ENCODE measurements at places on chromosomes 12 and 14.

GRCh38 chr14:92546347-92547053, 32.9 kb downstream of the RIN3 start:
- DNase-seq, result no peak

- DNase-seq, result no peak
Observed at GRCh38 chr14:35883677-35884293, 57.6 kb downstream of the BRMS1L start.

GRCh38 chr12:118063576-118064391, 2.8 kb upstream of the WSB2 start:
- no peak for DNase-seq

DNA sequence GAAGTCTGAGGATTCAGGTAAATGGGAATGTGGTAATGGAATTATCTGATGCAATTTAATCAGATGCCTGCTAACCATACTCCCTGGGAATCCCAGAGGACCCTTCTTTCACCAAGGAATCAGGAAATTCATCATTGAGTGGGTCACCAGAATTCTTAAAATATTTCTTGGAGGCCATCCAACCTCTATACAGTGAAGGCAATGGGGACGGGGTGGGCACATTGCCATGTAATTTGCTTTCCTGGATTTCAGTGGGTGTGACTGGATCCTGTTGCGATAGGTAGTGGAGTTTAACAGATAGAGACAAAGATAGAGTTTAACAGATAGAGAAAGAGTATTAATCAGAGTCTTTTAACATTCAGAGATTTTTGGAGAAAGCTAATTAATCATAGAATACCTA, 394.4 kb downstream of the DAD1 start:
- no peak for DNase-seq

GRCh38 chr12:6444031-6444430, 724 bp upstream of the CD27 start:
- no peak for DNase-seq

DNA sequence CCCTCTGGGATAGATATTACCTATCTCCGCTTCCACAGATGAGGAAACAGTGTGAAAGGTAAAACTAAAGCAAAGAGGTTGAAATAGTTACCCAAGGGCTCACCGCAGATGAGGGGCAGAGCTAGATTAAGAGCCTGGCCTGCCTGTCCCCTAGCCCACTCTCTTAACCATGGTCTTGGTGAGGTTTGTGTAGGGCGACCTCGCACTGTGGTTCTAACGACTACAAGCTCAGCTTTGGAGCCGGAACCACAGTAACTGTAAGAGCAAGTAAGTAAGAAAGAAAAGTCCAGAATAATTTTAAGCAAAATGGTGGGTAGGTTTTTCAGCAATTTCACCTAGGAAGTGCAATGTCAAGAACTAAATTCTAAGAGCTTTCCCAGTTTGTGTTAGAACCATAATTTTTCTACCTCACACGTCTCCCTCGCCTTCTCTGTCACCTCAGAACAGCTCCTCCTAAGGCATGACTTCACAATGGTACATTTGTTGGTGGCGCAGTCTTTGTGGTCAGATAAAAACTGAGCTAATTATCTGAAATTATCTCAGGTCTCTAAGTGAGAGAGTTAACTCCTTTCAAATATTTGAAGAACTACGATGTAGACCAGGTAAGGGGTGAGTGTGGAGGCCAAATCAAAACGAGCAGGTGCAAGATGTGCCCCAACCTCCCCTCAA, 64.8 kb downstream of the DAD1 start:
- DNase-seq, result no peak

DNA sequence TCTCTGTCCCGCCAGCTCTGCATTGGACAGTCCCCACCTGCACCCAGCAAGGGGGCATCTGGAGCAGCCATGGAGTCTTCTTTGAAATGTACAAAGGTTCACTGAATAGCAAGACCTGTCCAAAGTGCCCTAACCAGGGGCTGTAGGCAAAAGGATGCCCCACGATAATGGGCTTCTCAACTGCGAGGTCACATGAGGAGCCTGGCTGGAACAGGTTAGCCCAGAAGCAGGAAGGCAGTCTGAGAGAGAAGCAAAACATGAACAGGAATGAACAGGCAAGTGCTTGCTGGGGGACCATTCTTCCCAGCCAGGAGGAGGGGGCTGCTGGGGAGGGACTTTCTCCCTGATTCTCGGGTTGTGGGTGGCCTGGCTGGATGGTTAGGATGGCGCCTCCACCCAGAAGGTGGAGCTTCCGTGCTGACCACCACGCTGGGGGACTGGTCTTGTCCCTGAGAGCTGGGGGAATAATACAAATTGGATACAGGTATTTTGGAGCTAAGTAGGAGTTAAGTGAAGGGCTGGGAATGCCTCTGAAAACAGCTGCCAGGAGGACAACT, 7.1 kb downstream of the KRT85 start:
- no peak for DNase-seq

DNA sequence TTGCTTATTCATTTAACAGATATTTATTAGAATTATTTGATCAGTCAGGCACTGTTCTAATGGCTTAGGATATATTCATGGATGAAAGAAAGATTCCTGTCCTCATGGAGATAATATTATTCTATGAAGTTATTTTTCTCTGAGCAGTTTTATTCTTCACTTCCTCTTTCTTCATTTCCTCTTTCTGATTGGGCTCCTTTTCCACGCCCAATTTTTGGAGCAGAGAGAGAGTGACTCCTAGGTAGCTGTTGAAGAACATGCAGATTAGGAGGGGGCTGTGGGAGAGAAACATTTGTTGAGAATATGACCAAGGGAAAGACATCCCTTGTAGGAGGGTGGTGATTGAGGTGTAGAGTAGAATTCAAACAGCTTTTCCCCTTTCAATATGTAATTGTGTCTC, 6.0 kb upstream of the YARS2 start:
- no peak for DNase-seq

- DNase-seq, result no peak
Observed at GRCh38 chr12:102093319-102093718, 26.6 kb downstream of the NUP37 start.

GRCh38 chr12:122661246-122661645, 41.9 kb downstream of the HCAR2 start:
- DNase-seq, result no peak

- DNase-seq, result no peak
Observed at GRCh38 chr12:59834659-59835474, 239.0 kb downstream of the SLC16A7 start.

DNA sequence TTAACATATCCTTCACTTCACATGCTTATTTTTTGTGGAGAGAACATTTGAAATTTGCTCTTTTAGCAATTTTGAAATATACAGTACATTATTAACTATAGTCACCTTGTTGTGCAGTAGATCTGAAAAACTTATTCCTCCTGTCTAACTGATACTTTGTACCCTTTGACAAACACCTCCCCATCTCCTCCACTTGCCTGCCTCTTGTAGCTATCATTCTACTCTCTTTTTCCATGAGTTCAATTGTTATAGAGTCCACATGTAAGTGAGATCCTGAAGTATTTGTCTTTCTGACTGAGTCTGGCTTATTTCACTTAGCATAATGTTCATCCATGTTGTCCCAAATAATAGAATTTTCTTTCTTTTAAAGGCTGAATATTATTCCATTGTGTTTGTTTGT, 9.5 kb upstream of the SERPINA6 start:
- no peak for DNase-seq

DNA sequence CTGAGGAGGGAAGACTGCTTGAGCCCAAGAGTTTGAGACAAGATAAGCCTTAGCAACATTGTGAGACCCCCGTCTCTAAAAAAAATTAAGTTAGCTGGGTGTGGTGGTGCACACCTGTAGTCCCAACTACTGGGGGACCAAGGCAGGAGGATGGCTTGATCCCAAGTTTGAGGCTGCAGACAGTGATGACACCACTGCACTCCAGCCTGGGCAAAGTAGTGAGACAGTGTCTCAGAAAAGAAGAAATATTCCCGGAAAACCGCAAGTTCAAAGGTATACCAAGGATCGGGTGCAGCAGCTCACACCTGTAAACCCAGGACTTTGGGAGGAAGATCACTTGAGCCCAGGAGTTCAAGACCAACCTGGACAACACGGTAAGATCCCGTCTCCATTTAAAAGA, 5.8 kb downstream of the PTGES3 start:
- DNase-seq, result no peak

DNA sequence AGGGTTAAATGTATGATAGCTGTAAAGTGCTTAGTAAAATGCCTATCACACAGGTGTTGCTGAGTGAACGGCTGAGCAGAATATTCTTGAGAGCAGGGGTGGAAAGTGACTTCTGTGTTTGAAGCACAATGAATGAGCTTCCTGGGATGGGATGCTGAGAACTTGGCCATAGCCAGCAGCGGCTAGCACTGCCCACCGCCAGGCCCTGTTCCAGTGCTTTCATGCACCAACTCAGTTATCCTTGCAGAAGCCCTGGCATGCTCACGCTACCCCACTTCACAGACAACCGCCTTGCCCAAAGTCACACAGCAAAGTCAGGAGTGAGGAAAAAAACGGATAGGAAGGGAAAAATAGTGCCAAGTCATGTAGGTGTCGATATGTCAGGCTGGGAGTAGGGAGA, 10.9 kb downstream of the DYNC1H1 start:
- no peak for DNase-seq

DNA sequence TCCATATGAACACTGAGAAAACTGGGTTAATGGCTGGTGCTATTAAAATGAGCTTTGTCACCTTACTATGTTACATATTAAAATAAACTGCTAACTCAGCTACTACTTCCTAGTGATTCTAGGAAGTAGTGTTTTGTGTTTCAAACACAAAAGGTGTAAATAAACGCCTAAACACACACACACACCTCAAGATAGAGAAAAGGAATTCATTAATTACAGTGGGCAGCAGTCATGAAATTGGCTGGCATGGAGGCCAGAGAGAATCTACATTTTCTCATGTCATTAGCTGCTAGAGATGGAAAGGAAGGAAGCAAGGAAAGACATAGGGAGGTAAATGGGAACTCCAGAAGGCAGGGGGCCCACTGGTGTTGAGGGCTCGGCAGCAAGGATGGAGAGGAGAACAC, 787 bp upstream of the PRMT5 start:
- no peak for DNase-seq

DNA sequence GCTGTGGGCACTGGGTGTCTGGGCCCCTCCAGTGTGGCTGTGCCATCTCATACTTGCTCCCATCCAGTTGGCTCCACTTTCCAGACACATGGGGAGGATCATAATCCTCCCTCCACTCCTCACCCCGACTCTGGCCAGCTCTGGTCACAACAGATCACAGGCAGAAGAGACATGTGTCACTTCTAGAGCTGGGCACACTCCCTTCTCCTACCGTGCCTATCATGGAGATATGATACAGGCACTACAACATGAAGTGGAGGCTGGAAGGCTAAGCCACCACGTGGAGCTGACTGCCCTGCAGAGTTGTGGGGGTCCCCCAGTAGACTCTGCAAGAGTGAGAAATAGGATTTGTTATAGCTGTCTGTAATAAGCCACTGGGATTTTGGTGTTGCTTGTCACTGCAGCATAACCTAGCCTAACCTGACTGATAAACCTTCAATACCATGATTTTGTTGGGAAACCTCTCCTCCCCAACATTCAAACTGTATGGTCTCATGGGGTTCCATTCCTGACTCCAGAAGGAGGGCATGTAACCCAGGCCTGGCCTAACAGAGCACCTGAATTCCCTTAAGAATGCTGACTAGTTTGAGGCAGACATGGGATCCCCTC, 20.0 kb downstream of the NT5DC3 start:
- no peak for DNase-seq

DNA sequence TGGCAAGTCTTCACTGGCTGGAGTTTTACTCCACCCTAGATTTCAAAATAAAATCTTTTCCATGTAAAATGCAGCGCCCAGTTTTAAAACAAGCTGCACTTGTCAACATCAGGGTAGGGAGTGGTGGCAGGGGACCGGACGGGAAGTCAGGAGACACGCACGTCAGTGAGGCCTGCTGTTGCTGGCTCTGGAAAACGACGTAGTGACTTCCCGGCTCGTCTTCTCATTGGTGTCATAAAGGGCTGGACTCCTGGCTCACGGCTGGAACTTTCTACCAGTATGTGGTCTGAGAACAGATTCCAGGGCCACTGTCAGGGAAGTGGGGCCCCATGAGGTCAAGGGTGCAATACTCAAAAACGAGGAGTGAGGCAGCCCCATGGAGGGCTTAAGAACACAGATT, 64.2 kb upstream of the FOXN3 start:
- DNase-seq, result no peak

GRCh38 chr14:102726191-102726949, 50.9 kb upstream of the TRAF3 start:
- DNase-seq, result no peak

GRCh38 chr12:53380794-53381730, 1.1 kb downstream of the SP1 start:
- no peak for DNase-seq

DNA sequence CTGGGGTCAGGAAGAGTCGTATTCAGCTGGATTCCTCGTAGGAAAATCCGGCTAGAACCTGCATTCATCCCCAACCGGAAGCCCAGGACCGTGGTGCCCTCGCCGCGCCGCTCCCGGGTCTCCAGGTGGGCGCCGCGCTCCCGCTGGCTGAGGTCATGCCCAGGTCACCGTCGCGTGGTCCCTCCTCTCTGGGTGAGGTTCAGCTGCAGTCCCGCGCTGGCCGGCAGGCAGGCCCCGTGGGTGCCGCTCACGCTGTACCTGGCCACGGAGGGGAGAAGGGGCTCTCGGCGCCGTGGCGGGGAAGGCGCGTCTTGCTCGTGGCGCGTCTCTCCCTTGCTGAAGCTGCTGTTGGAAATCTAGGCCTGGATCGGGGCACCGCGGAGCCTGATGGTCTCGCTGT, 44.5 kb downstream of the LRTM2 start:
- no peak for DNase-seq

- DNase-seq, result no peak
Observed at GRCh38 chr14:69720912-69721311, 46.0 kb upstream of the SRSF5 start.

- no peak for DNase-seq
Observed at GRCh38 chr12:97267166-97267565, 195.4 kb upstream of the RMST start.

- no peak for DNase-seq
Observed at GRCh38 chr12:121050725-121051124, 11.7 kb upstream of the OASL start.

DNA sequence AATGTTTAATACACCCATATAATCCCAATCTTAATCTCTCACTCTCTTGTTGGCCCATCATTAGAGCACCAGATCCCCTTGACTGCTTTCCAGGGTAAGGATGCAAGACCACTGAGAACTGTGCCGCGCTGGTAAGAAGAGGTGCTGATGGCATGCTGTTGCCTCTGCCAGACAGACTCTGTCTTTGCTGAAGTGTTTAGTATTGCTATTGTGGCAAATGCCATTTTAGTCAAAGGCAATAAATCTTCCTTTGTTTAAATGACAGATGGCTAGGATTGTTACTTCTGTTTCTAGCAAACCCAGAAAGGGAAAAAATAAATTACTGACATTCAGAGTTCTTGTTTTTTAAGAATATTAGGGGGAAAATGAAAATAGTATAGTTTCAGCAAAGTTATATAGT, 152.3 kb downstream of the MON2 start:
- DNase-seq, result no peak

DNA sequence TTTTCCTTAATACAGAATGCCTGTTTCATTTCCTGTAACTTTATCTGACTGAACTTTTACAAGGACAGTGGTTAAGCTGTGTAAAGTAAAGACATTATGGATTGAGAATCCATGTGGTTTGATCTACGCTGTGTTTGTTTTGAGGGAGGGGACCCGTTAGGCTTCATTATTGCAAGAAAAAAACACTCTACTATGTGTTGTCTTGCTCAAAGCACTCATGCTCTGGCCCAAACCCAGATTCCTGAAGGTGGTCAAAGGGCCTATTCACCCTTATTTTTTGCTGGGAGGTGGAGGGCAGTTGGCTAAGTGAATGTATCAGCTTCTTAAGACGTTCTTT, 11.9 kb downstream of the RNF10 start:
- no peak for DNase-seq
